ENCODE measurements at places on chromosomes 5 and 9. TPM values are rescaled to one million over a fixed set of nuclear protein-coding genes. Genes with fewer than 3 reads are reported as not detected.

DNA sequence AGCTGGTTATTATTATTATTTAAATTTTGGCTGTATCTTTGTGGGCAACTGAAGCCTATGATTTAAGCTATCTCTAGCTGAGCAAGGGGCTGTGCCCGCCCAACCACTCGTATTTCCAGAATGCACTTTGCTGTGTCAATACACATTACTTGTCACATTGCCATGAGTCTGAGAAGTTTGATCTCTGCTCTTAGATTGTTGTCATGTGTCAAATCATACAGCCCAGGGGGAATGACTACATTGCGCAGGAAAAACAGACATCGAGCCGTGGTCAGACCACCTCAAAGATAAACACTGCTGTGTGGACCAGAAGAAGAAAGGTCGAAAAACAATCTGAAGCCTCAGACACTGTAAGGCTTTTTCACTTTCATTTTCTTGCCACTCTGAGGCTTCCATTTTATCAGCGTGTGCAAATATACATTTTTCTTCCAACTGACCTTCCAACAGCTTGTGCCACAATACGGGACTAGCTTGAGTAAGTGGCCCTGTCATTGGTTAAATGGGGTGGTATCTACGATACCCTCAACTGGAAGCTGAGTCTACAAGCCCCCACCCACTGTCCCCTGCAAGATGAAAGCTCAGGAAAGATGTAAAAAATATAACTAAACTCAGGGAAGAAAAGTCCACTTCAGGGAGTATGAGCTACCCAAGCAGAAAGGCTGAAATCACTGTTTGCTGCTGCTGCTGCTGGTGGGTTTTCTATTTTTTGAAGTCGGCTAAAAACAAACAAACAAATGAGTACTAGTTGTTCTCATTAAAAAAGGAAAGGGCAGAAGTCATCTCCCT lies 603.0 kb downstream of the BNC2 start:
- H3K4me1 ChIP-seq: no peaks in the 10 kb centered on the region
- peak overlapping the region; percentile 54 for H3K27ac ChIP-seq

GRCh38 chr5:109053995-109054417 lies 306.3 kb downstream of the FER start:
- H3K4me1 ChIP-seq: peaks cover 3% of the 10 kb centered on the region
- no peaks in the 10 kb centered on the region for H3K36me3 ChIP-seq
- no peak for DNase-seq
- H3K27me3 ChIP-seq: no peaks in the 10 kb centered on the region

DNA sequence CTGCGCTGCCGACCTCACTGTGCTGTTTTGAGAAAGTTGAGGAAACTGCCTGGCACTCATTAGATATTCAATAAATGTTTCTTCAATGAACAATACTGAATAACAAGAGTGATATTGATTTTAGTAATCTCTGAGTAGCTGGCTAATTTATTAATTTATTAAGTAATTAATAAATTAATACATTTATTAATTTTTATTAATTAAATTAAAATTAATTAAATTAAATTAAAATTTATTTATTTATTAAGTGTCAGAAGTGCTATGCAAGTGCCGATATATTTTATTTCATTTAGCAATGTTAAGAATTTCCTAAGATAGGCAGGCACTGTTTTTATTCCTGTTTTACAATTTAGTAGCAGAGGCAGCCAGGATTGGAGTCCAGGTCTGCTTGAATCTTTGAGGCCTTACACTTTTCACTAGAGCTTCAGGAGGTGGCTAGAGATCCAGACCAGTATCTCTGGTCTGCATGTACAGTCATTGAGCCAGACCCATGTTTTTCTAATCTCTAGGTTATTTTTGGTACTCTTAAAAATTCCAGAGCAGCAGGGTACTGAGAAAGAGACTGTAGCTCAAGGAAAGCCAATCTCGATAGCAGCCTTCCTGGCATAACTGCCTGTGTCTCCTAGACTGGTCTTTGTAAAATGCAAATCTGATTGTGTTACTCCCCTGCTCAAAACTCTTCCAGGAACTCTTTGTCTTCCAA lies 109.2 kb downstream of the ARHGEF28 start:
- no peak overlapping the region for H3K4me3 ChIP-seq
- H3K27ac ChIP-seq: no peak overlapping the region
- no peaks in the 10 kb centered on the region for H3K27me3 ChIP-seq
- no peaks in the 10 kb centered on the region for H3K36me3 ChIP-seq
- DNase-seq: no peak

DNA sequence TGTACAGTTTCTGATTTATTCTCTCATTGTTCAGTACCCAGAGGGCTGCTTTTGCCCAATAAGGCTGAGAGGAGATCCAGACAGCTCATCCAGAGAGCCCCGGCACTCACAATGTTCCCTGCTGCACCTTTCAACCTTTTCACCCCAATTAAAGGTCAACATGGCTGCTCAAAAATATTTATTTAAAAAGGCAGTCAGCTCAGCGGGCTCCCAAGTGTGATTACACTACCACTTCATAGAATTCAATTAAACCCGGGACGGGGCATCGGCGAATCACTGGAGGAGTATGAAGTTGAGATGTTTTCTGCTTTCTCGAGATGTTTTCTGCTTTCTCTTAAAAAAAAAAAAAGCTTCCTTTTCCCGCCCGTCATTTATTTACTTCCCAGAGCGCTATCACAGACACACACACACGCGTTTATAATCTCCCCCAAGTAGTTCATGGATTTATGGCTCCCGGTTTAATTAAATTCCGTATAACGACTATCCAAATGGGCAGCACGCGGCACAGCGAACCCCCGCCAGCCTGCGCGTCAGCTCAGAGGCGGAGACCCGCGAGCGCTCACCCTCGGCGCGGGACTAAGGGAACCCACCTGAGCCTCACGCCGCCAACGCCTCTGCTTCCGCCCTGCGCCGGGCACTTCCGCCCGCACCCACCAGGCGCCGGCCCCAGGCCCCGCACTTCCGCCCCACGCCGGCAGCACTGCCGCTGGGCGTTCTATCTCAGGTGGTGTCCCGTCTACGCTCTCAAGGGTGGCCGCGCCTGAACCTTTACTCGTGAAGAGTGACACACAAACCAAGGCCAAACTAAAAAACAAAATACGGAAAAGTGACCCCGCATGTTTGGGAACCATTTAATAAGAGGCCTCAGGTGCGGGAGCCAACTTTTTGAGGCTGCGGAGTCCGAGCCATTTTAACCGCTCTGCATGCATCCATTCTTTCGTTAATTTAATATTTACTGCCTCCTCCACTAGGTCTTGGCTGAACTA lies at the start of gene C5orf63:
Gene C5orf63 (minus strand): TSS at position 642 of the 986 bp plus-strand sequence. CDS start 14,507 bp downstream, outside the sequence.
- no peaks in the 10 kb centered on the region for H3K27me3 ChIP-seq
- H3K4me1 ChIP-seq: peaks cover 3% of the 10 kb centered on the region
- no peak within 1 kb of the TSS for H3K27ac ChIP-seq
- no peaks in the 10 kb centered on the region for H3K36me3 ChIP-seq
- peak within 1 kb of the TSS; percentile 54 for H3K4me3 ChIP-seq

Gene SPRY4
- 18.0 TPM for polyA plus RNA-seq

All from SK-N-SH (cell line).